ENCODE measurements at places on chromosomes 6 and 20.

- DNase-seq: no peak
Observed at GRCh38 chr20:3080939-3081388, 3.6 kb downstream of the AVP start.

DNA sequence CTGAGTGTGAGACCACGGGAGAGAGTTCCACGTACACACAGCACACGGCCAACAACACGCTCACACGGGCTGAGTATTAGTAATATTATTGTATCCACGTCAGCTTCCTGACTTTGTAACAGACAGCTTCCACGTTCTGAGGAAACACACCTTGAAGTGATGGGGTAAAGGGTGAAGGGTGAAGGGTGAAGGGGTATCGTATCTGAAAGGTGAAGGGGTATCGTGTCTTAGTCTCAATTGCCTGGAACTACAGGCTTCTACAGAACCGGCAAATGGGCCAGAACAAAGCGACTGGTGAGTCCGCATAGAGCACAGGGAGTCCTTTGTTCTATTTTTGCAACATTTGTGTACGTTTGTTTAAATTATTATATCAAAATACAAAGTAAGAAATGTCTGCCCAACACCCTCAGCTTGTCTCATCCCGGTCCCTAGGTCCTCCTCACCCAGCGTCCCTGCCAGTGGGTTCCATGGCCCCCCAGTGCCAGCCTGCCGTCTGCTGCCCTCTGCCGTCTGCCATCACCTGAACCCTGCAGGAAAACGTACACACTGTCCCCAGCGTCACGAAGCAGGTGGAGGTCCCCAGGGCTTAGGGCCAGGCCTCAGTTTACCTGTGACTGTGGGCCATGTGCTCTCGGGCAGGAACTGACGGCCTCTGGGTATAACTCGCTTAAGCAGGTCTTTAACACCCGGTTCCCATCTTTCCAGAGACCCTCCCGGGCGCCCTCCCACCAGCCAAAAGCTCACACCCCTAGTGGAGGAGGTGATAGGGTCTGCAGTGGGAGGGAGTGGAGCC, 4.4 kb upstream of the HELZ2 start:
- no peak for DNase-seq

GRCh38 chr20:52191132-52191915, at the start of gene ZFP64:
TSS of gene ZFP64 (minus strand) at chr20:52191779. CDS start at chr20:52191636, 143 bp downstream.
- DNase-seq: peak; percentile 88

DNA sequence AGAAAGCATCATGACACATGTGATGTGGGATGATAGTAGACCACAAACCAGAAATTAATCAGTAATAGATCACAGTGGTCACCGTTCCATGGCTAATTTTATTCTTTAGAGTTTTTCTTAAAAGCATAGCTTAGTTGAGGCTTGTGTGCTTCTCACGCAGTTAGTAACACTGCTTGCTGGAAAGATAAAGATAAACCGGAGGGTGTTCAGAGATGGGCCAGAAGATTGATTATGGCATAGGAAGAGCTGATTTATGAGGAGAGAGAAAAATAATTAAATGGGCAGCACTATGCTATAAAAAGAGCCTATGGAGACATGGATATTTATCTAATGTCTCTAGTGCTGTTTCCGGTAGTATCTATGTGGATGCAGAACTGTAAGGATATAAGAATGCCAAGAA, 173.6 kb downstream of the MMS22L start:
- DNase-seq: no peak

DNA sequence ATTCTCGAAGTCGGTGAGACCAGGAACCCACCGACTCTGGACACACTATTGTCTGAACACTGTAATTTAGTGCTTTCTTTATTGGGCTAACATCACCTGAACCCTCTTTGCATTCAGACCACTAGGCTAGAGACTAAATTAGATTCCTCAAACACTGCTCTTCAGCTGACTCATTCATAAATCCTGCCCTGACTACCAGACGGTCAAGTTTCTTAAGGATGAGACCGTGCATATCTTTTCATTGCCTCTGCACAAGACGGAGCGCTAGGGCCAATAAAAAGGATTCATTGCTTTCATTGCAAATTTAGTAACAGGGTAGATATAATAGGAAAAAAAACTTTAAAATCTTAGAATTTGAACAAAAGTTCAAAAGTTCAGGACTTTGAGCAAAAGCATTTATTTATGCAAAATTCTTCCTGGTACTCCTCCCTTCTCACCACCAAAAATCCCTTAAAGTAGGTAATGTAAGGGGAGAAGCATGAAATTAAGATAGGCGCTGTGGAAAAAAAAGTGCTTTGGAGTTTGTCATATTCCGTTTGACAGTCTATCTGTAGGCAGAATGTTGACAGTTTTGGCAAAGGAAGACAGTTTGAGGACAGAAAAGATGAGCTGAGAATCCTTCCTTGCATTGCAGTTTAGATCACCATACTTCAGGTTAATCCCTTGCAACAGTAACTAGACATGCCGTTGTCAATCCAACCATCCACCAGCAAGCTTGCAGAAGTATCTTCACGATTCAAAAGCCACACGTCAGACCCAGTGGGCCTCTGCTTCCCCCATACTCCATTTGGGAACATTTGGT, 328.6 kb upstream of the JARID2 start:
- no peak for DNase-seq

- DNase-seq: no peak
Observed at GRCh38 chr6:5529733-5530132, 268.4 kb downstream of the FARS2 start.

- no peak for DNase-seq
Observed at GRCh38 chr20:62702895-62703852, 5.5 kb upstream of the NTSR1 start.

GRCh38 chr20:43066125-43066524, 123.6 kb downstream of the PTPRT start:
- no peak for DNase-seq

GRCh38 chr20:57395111-57395966, 4.1 kb downstream of the RBM38 start:
- peak; percentile 63 for DNase-seq

GRCh38 chr6:148599967-148600426, 146.8 kb upstream of the UST start:
- no peak for DNase-seq

DNA sequence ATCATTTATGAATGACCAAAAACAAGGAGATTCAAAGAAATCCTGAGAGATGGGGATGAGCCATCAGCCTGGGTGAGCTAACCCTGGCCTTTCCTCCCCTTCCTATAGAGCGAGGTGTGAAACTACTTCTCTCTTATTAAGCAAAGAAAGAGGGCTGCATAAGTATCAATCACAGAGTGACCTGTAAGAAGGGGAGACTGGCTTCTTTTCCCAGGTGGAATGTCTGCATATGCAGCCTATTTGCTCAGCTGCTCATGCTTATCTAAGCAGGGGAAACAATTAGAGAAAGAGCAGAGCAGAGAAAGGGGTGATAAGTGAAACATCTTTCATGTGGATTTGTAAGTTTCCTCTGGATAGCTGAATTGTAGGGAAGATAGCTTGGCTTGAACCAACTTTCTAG, 160.0 kb downstream of the PKHD1 start:
- no peak for DNase-seq

DNA sequence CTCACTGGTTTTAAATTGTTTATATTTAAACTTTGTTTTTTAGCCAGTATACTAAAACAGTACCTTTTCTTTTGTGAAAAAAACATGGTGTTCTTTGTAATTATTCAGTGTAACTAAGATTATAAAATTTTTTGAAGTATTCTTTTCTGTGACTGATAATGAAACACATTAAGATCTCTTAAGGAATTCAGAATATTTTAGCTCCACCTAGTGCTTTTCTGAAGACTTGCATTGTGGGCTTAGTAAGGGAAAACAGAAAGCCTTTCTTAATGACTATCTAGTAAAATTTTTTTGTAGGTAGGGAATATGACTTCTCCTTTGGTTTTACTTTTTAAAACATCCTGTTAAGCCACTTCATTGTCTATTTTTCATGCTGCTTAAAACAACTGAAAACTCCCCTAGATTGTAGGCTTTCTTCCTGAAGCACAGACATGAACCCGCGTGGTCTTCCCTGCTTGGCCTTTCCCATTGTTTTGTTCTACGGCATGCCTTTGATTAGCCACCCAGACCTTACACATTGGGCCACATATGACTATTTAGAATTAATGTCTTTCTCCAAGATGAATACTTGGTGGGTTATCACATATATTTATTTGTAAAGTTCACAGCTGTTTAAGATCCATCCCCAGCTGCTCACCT, 72.1 kb downstream of the AFDN start:
- no peak for DNase-seq
